ENCODE measurements at places on chromosomes 2 and 18. TPM values are rescaled to one million over a fixed set of nuclear protein-coding genes. Genes with fewer than 3 reads are reported as not detected.

Gene ZNF385B
- 14.5 TPM for polyA plus RNA-seq

DNA sequence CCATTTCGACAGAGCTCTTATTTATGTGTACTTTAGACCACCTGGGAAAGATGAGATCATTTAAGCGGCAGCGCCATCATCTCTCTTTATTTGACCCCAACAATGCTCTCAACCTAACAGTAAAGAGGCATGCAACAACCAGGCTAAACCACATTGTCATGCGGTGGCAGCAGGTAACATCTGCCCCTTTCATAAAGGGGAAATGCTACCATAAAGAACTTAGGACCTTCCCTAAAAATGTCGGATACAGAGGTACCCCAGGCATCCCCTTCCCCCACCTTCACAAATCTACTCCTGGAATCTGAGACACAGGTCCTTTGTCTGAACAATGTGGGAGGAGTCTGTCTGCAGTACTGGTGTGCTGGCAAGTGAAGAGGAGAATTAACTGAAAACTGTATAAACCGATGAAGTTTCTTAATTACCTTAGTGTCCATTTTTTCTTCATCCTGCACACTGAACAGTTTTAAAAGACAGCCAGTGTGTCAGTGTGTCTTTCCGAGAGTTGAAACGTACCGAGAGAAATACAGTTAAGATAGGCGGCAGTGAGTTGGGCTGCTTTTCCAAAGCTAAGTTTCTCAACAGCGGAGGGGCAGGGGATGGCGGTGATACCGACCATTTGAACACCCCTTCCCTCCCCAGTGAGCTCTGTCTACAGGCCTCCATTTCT lies 1.9 kb downstream of the MEX3C start:
- DNase-seq: peak; percentile 79

- no peak for DNase-seq
Measured at GRCh38 chr2:231228223-231228622, 29.8 kb downstream of the ARMC9 start.

- DNase-seq: no peak
Measured at GRCh38 chr2:101223814-101224231, 28.9 kb upstream of the CNOT11 start.

Gene SCG2
- polyA plus RNA-seq: 0.46 TPM

- DNase-seq: no peak
Measured at GRCh38 chr2:2727876-2728511, 396.9 kb upstream of the MYT1L start.
